NCI-H1436 (cell line): ENCODE measurements at places on chromosomes 11 and 22.

DNA sequence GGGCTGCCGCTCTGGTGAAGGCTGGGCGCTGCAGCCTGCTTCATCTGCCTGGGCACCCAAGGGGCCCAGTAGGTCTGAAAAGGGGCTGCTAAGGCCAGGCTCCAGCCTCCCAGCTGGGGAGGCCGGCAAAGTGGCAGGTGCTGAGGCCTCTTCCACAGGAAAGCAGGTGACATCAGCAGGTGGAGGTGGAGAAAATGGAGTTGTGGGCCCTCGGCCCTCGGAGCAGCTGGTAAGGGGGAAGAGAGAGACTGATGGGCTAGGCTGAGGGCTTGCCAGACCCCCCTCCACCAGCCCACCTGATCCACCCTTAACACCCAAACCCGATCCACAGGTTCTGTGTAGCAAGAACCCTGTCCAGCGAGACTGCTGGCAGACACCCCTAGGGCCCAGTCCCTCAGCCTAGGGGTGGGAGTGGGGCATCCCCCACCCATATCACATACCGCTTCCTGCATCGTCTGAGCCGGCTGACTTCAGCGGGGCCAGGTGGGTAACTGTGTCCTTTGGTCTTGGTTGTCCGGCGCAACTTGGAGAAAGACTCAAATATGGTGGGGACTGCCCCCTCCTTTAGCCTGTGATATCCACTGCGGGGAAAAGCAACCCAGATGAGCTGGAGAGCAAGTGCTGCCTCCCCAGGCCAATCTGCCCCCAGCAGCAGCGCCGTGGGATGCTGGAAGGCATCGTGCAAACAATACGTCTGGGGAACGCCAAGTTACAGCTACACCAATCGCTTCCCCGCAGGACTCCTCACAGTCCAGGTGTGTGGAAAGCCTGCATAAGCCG lies 1.5 kb downstream of the THAP7 start:
- no peak for DNase-seq

DNA sequence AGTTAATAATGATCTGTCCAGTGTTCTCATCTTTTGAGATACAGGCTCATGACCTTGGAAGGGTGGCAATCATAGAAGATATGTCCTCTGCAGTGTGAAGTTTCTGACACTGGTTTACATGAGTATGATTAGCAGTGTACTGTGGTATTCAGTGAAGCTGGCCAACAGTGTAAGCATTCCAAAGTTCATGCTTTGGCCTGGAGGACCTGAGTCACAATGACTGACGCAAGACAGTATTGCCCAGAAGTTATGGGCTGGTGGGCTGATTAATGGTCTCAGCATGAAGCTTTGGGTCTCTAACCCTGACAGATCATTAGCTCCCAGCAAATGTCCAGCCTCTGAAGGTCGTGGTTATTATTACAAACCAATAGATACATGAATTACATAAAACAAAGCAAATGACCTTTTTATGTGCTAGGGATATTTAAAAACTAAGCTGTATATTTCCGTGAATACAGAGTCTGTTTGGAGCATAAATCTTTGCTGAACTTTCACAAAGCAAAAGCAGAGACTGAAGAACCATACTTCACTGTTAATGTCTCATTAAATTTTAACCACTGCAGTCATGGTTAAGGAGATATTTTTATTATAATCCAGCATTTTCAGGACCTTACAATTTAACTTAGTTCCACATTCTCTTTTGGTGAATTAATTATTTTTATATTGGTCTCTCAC lies 28.3 kb upstream of the USP47 start:
- no peak for DNase-seq

DNA sequence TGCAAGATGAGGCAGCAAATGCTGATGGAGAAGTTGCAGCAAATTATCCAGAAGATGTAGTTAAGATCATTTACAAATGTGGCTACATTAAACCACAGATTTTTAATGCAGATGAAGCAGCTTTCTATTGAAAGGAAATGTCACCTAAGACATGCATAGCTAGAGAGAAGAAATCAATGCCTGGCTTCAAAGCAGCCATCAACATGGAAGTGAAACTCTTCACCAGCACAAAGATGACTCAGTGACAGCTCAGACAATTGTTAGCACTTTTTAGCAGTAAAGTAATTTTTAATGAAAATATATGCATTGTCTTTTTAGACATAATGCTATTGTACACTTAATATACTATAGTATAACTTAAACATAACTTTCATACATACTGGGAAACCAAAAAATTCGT lies 71.4 kb downstream of the FANCF start:
- DNase-seq = no peak

DNA sequence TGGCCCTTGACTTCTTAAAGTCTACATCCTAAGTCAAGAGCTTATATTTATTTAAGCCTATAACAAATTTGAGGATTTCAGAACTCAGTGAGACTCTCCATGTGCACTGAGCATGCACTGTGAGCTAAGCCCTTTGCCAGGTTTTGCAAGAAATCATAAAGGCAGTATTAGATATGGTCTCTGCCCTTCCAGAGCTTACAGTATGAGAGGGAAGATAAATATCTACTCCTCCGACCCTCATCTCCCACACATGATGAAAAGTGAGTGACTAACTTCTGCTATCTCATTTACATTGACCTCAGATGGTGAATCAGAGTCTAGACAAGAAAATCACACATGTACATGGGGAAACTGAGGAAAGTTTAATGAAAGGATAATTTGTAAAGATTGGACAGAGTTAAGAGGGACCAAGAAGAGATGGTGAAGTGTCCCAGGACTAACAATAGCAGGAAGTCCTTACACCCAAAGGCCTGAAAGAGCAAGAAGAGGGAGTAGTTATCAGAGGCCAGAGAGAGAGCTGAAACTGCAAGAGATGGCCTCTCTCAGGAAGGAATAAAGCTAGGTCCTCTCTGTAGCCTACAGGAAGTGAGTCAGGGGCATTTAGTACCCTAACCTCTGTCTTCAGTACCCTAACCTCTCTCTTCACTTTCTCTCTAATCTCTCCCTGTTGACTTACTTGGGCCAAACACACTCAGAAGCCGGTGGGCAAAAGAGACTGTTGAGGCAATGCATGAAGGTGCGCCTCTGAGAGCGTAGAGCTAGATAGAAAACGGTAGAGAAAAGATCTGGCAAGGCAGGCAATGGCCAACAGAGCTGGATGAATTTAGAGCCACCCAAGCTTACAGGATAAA lies 23.0 kb upstream of the BLID start:
- DNase-seq = no peak

- no peak for DNase-seq
Measured at GRCh38 chr11:101929294-101929915, 13.1 kb upstream of the ANGPTL5 start.

- no peak for DNase-seq
Measured at GRCh38 chr11:15493066-15493465, 378.3 kb downstream of the INSC start.

DNA sequence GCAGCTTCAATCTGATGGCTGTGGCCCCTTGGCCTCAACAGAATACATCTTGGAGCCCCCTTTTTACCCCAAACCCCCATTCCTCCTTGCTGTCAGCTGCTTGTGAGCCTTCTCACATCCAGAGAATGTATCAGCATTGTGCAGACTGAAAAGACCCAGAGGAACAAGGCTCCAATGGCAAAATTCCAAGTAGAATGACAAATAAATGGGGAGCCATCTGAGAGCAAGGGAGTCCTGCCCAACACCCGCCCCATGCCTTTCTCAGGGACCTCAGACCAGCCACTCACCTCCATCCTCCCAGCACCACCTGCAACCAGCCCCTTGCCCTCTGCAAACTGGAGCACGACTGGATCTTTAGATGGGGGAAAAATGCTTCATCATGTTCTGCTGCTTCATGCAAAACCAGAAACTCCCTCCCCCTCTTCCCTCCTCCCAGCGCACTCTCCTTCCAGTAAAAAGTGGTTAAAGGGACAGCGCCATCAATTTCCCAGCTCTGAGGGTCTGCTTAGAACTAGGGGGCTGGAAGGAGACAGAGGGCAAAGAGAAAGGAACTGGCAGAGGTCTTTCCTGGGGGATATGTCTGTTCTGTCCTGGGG lies 2.2 kb upstream of the NEFH start:
- DNase-seq = peak; percentile 50

DNA sequence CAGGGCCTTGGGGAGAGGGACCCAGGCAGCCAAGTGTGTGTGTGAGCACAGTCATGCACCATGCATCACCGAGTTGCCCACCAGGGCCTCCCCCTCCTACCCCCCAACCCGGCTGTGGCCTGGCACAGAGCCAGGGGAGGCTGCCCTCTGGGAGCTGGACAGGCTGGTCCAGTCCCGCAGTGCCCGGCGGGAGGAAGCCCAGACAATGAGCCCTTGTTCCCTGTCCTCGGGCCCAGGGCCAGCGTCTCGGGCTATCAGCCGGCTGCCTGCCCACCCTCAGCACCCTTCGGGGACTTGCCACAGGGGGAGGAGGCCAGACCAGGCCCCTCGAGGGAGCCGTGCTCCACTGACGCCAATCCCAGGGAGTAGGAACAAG lies 4.5 kb downstream of the LRRC75B start:
- no peak for DNase-seq

- no peak for DNase-seq
Measured at GRCh38 chr11:70558681-70559080, 160.4 kb downstream of the CTTN start.

GRCh38 chr22:47808236-47808635 lies 1045.8 kb downstream of the TBC1D22A start:
- DNase-seq = no peak

DNA sequence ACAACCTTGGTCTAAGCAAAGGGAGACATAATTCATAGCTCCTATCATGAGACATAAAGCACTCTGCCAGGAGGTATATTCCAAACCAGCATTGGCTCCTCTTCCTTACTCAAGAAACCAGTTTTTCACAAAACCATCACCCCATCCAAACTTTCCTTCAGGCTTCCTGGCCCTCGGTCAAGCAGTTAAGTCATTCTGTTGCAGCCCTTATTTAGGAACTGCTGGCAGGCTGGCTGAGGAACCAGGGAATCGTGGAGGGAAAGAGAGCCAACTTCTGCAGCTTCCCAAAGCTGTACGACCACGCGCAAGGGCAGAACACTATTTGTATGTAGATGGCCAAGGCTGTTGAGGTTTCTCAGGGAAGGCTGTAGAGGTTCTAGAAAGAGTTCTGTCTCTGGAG lies 680 bp downstream of the IFT46 start:
- no peak for DNase-seq

- DNase-seq = no peak
Measured at GRCh38 chr11:20355221-20356219, 8.0 kb upstream of the HTATIP2 start.

DNA sequence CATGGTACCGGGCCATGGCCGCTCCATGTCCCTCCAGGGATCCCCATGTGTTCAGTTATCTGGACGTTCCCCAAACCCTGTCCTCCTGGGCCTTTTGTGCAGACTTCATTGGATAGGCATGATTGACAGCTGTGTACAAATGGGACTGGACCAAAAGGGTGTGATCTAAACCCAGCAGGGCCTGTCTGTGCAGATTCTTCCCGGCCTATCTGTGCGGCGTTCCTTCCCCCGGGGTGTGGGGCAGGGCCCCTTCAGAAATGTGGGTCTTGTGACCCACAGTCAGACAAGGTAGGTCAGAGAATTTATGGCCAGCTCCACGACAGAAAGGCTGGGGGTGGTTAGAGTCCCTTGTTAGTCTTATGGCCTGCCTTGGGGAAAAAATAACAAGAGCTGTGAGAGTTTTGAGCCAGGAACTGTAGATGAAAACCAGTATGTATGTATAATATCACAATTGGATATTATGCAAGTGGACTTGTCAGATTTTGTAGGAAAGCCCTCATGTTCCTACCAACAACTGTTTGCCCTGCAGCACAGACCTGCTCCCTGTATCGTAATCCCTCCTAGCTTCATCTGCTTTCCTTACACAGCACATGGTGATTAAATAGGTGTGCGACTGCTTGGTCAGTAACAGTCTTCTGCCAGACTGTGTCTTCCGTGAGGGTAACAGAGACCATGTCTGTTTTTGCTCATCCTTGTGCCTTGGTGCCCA lies 31.7 kb downstream of the AP2A2 start:
- DNase-seq = no peak

GRCh38 chr11:77093987-77094840 lies 8.4 kb upstream of the OMP start:
- DNase-seq = no peak

DNA sequence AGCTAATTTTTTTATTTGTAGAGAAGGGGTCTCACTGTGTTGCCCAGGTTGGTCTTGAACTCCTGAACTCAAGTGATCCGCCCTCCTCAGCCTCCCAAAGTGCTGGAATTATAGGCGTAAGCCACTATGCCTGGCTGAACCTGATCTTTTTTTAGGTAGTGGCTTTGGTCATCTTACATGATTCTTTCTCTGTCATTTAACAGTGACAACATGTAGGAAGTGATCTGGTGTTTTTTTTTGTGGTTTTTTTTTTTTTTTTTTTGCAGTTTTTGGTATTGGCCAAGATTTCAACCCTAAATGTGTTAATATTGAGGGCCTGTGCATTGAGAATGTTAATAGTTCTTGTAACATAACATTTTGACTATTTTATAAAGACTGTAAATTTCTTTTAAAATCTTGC lies 8.0 kb upstream of the FERMT3 start:
- no peak for DNase-seq

DNA sequence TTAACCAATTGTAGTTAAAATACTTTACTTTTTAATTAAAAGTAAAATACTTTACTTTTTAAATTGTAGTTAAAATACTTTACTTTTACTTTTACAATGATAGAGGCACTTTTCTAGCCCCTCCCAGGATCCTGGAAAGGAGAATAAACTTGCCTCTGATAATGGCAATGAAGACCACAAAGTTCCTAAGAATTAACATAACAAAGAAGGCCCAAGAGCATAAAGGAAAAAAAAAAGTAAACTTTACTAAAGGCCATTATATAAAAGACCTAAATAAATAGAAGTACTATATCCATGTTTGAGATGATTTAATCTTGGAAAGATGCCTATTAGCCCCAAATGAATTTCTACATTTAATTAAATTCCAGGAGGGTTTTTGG lies 129.1 kb upstream of the THY1 start:
- no peak for DNase-seq

DNA sequence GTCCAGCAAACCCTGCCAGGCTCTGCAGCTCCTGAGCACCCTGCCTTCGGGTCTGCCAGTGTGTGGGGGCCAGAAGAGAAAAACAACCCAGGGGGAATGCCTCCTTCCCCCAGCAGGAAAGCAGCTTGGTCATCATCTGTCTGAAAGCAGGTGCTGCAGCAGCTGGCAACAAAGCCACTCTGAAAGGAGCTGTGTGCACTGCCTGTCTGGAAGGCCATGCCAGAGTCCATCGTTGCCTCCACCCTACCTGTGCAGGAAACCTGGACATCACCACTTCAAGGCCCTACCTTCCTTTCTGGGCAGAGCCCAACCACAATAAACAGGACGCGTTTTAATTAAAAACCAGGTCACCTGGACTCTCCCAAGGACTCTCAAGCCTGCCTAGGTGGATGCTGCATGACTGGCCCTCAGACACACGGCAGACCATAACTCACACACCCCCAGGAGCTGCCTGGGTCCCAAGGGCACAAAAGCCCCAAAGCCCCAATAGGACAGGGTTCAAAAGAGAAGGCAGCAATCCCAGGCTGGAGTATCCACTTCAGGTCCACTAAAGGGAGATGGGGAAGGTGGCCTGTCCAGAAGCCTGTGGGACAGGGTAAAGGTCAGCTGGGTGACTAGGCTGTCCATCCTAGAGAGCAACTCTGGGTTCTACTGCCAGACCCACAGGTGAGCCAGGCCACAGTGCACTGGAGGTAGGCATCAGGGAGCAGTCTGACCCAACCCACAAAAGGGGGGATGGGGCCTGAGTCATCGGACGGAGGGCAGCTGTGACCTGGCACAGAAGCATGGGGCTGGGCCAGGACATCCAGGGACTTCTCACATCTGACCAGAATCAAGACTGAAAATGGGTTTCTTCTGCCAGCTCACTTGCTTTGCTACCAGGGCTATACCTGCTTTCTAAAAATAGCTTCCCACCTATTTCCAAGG lies 6.1 kb downstream of the GNB1L start:
- no peak for DNase-seq
